ENCODE measurements at places on chromosomes 13 and 19.
A peak's percentile ranks its signal among the peaks of the same experiment; 100 is the strongest.

DNA sequence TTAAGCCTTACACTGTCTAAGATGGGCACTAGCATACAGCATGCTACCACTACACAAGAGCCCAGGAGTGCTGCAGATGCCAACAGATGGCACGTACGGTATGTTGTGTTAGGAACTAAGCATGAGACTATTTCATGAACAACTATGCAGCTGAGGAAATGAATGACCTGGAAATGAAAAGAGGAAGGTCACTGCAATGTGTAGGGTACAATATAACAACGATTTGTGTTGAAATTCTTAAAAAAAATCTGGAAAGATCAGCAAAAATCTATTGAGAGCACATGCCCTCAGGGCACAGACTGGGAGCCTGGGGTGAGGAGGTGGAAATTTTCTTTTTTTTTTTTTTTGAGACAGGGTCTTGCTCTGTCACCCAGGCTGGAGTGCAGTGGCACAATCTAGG lies 14.4 kb downstream of the HAUS8 start:
- DNase-seq, result no peak

DNA sequence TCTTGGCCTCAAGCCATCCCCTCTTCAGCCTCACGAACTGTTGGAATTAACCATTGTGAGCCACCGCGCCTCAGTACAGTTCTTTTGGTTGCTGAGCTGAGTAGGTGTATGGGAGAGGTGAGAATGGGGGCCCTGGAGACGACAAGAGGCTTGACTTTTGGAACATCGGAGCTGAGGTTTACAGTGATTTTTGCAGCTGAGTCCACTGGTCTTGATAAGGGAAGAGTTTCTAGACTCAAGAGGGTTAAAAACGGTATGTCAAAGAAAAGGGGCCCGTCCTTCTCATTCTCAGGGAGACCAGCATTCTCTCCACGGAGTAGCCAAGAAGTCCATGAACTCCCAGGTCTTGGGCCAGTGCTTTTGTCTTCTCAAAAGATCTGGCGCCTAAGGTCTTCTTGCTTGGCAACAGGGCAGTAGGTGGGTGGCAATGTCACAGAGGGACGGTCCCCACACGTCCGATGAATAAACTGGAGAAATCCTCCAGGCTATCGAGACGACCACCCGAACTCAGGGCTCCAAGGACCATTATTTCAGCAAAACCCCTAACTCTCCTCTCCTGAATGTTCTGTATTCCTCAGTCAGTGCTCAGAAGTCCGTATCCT lies 6.4 kb upstream of the QTRT1 start:
- DNase-seq, result no peak

DNA sequence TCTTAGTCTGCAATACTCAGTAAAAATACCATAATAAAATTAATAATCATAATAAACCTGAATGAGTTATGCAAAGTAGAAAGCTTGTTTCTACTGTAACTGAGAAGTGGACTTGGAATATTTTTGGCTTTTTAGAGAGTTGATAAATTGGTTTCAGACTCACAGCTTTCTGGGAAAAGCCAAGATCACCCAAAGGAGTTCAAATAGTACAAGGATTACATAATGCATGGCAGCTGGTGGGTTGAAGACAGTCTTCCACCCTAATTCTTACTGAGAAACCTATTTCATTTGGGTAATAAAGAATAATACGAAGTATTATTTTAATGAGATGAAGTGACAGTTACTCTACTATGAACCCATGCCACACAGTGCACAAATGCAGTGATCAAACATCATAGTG lies 139.4 kb upstream of the KLF12 start:
- DNase-seq, result no peak

DNA sequence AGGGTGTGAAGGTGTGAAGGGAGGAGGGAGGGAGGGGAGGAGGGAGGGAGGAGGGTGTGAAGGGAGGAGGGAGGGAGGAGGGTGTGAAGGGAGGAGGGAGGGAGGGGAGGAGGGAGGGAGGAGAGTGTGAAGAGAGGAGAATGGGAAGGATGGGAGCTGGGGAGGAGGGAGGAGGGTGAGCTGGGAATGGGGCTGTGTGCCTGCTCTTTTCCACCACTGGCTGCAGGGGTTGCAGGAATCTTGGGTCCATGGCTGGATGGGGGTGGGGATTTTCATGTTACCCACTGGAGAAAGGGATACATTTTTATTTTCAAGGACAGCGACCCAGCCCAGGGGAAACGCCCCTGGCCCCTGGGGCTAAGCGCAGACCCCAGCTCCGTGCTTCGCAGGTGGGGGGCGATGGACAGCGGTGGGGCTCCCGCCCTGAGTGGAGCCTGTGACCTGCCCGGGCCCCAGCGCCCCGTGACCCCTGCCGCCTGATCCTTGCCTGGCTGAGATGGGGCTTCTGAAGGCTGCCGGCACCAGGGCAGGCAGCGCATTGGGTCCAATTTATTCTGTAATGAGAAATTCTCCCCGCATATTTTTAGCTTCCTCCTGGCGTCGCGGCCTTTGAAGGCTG lies 3.0 kb upstream of the EFNA2 start:
- no peak for DNase-seq

DNA sequence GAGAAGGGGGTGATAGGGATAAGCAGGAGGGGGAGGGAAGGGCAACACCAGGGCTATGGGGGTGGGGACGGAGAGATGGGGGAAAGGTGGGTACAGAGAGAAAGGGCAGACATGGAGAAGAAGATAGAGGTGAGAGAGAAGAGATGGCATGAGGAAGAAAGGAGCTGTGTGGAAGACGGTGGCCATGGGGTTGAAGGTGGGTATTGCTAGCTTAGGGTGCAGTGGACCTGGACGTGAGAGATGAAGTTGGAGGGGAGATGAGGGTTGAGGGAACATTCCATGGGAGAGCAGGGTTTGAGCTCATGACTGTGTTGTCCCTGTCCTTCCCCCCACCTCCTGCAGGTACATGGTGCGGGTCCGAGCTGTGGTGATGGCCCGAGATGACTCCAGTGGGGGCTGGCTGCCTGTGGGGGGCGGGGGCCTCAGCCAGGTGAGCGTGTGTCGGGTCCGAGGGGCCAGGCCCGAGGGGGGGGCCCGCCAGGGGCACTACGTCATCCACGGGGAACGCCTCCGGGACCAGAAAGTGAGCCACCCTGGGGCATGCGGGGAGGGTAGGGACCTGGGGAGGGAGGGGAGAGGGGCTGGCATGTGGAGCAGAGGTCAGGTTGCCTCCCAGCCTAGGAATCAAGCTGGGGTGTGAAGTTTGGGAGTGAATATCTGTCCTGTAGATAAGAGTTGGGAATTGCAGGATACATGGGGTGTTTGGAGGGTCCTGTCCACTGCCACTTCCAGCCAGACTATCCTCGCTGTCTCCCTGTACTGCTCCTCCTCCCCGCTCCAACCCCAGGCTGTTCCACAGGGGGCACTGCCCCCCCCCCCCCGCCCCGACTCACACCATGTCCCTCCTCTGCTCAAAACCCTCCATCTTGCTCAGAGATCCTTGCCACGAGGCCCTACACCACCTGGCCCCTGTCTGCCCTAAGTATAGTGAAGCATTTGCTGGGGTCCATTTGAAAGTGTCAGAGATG lies 1.7 kb downstream of the SPRED3 start:
- DNase-seq, result no peak

DNA sequence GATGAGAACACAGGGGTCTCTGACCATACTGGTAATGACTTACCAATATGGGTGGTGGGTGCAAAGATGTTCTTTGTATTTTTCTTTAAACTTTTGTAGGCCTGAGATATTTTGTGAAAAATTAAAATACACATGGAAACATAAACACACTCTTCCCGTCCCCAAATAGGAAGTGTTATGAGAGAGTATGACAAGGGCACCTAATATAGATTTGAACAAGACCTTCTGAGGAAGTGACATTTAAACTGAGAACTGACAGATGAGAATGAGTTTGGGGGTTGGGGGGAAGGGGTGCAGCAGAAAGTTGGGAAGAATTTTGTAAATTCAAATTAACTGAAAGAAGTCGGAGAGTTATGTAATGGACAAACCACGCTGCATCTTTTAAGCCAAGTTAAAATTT lies 224.2 kb downstream of the RGCC start:
- DNase-seq, result no peak

DNA sequence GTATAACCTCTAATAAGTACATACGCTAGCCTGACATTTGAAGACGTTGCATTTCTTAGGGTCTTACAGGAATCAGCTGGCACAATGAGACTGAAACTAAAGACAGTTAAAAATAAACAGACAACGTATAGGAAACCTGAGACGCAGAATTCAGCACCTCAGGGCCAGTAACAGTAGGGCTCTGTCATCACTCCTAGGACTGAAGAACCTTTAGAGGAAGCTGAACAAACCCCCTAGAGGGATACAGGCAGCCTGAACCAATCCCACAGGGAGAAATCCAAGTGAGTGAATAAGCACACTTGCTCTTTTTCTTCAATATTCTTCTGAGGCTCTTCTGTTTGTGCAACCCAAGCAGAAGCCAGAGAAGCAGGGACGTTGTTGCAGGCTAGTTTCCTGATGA lies 53.9 kb upstream of the KLHL1 start:
- DNase-seq, result no peak

- DNase-seq, result no peak
Measured at GRCh38 chr13:109182777-109183465, 553.5 kb downstream of the MYO16 start.

- no peak for DNase-seq
Measured at GRCh38 chr19:28929006-28929405, 283.9 kb downstream of the UQCRFS1 start.

DNA sequence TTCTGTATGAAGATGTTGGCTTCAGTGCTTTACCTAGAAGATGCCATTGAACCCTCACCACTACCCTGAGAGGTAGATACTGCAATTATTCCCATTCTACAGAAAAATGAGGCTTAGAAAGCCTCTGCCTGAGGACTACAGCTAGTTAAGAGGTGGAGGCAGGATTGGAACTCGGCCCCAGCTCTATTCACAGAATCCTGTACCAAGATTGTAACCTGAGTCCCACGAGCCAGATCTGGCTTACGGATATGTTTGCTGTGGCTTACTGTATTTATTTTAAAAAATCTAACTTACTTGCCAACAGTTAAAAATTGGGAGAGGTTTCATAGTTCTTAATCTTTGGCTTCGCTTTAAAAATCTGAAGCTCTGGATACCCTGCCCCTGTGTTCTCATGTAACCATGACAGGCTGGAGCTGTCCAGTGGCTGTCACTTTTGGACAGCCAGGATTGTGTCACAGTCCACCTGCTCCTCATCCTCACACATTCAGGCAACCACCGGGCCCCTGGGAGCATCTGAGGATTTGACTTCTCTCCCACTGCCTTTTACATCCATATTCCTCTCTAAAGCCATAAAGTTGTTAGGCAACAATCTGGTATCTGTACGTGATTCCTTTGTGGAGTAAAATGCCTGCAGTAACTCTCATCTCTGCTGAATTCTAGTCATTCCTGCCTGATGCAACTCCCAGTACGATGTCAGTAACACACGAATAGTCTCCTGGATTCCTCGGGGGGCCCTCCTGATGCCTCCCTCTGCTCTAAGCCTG lies 160.8 kb upstream of the SERP2 start:
- DNase-seq, result no peak

- DNase-seq, result peak; percentile 27
Measured at GRCh38 chr19:3243819-3244700, 19.6 kb downstream of the CELF5 start.

DNA sequence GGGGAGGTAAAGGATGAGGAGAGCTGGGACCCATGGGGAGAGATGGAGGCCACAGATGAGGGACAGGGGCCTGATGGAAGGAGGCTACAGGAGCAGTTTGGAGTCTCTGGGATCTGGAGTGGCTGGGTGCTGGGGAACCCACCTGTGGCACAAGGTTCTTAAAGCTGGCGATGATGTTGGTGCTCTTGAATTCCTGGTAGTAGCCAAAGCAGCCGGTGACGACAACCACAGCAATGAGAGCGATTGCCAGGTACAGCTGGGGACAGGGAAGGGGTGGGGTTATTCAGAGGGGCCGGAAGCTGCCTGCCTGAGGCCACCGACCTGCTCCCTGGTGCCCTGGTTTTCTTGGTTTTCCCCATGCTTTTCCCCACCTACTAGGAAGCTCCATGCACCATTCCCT lies 2.8 kb downstream of the ATP4A start:
- DNase-seq, result no peak

GRCh38 chr13:35530581-35530980 lies 54.1 kb upstream of the MAB21L1 start:
- no peak for DNase-seq

DNA sequence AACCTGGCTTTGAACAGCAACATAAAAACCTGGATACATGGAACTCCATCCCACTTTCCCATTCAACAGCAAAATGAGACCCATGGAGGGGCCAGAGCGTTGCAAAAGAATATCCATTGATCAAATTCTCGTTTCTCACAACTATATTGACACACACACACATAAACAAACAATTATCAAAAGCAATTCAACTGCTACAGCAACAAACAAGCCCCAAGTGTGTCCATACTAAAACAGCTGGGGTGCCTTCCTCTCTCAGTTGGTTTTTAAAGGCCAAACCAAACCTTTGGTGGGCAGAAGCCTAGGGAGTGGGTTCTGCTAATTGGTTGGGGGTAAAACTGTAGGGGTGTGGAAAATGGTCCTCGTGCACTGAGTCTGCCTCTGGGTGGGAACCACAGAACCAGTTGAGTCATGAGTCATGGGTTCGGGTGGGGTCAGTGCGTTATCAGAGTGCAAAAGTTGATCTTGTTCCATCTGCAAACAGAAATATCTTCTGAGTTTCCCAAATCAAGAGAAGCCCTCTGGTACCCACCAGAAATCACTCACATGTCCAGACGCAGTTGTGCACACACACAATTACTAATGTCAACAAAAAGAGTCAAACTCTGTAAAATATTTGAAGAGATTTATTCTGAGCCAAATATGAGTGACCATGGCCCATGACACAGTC lies 18.5 kb downstream of the GPR42 start:
- DNase-seq, result no peak

- no peak for DNase-seq
Measured at GRCh38 chr13:40961826-40962225, 57.3 kb downstream of the ELF1 start.

- DNase-seq, result no peak
Measured at GRCh38 chr19:39037194-39037593, 4.8 kb upstream of the FBXO27 start.

DNA sequence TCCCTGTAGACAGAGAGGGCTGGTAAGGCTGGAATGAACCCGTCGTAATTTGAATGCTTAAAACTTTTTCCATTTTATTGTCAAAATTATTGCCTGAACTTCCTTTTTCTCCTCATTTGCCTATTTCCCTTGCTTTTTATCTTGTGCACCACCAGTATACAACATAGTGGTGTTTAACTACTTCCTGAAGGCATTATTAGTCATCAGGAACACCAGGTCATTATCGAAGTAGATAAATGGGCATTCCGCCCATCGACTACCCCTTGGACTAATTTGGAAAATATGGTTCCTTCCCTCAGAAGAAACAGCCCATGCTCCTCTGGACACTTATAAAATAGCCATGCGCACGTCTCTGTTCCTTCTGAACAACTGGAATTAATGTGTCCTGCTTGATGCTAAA lies 232.1 kb downstream of the TM9SF2 start:
- no peak for DNase-seq

GRCh38 chr13:20989656-20990321 lies 71.6 kb downstream of the LATS2 start:
- DNase-seq, result no peak

DNA sequence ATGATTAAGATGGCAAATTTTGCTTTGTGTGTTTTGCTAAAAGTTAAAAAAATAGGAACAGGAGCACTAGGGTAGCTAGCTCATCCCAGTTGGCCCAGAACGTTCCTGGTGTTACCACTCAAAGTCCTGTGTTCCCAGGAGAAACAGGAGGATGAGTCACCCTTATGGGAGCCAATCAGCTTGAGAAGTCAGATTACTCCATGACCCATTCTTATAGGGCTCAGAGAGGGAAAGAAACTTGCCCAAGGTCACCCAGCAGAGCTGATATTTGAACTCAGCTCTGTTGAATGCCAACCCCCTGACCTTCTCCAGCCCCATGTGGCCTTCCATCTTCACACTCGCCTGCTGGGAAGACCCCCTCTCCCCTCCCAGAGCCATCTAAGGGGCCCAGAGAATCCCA lies 13.0 kb downstream of the NMRK2 start:
- no peak for DNase-seq

All from CD4-positive, alpha-beta T cell (primary cell).